ENCODE measurements at places on chromosomes 2 and 18.

- DNase-seq: peak; percentile 22
Observed at GRCh38 chr2:237737196-237737865, 61.2 kb upstream of the RBM44 start.

DNA sequence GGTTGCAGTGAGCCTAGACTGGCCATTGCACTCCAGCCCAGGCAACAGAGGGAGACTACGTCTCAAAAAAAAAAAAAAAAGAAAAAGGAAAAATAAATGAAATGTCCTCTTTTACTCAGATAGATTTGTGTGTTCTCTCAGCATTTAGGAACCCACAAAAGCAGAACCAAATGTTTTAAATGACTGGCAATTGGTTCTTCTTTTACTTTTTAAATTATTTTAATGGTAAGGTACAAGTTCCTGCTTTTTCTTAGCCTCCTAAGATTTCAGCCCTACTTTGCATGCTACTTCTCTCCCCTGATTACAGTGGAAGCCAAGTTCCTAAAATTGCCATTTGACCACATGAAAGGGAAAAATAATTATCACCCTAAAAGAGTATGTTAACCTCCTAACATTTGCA lies 23.5 kb downstream of the SRSF7 start:
- DNase-seq: no peak

DNA sequence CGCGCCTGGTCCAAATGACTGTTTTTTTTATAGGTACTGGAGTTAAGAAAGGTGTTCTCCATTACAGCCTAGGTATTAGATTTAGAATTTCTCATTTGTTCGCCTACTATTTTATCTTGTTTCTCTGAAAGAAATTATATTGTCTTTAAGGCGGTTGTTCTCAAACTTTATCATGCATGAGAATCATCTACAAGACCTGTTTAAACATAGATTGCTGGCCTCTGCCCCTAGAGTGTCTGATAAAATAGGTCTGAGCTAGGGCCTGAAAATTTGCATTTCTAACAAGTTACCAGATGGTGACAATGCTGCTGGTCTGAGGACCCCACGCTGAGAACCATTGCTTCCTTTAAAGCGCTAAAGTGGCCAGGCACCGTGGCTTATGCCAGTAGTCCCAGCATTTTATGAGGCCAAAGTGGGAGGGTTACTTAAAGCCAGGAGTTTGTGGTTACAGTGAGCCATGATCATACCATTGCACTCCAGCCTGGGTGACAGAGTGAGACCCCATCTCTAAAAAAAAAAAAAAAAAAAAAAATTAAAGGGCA lies 34.0 kb upstream of the RNF138 start:
- DNase-seq: no peak

DNA sequence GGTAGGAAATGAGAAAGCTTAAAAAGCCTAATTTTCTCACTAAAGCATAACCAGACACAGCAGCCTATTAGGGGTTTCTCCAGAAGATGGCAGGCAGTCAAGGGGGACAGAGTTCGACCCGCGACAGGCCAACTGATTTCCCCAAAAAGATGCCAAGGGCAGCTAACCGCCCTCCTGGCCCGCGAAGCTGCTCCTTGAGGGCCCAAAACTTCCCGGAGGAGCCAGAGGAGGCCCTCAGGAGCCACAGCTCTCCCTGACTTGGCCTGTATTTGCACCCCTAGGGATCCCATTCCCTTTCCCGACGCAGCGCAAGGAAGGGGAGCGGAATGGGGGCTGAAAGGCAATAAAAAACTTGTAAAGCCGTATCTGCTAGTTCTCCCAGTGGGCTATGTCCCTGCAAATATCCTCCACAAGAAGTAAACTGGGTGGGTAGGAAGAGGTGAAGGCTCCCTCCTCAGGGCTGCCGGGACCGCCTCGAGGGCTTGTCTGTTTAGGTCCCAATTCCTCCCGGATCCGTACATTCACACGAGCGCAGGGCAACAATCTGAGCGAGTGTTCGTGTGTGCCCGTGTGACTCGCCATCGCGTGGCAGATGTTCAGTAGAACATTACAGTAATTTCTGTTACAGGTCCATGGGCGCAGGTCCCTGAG lies 756 bp upstream of the NAGK start:
- no peak for DNase-seq

DNA sequence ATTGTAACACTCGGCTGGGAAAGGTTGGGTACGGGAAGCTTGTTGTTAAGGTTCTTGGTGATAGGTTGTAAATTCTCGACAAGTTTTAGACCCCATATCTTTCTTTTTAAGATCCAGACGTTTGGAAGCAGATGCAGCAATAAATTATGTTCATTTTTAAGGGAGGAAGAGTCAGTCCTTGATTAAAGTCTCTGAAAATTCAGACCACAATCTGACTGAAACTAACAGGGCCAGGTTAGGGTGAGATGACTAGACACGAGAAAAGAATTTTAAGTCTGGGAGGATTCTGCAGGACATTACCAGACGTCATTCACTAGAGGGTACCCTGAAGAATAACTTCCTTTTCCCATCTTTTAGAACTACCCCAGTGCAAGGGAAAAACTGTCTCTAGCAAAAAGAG lies 16.1 kb downstream of the WIPF1 start:
- no peak for DNase-seq

DNA sequence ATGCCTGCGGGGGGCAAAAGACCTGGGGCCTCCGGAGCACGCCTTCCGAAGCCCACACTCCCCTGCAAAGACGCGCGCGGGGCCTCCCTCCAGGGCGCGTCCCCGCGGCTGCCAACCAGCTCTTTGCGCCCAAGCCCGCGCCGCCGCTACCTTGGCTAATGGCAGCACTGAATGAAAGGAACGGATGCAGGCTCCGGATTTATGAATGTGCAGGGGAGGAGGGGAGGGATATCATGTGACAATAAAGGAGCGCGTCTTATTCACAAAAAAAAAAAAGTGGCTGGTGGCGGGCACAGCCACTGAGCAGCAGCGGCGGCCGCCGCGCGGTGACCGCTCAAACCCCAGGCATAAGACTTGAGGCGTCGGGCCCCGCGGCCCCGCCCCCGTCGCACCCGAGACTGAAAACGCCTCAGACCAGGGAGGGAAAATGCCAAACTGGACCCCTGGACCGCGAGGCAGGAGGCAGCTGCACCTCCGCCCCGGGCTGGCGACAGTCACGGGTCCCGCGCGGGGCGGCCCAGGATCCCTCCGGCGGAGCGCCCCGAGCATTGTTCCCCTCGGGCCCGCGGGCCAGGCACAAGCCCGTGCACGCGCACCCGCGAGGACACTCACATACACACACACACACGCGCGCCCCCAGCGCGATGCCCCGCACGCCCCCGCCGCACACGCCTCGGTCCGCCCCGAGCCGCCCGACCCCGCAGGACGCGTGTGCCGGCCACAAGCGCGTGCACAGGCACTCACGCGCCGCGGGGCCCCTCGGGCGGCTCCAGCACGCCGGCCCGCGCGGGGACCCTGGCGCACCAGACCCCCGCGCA lies 1.6 kb downstream of the SPRED2 start:
- no peak for DNase-seq

All from SK-N-MC (cell line).